ENCODE measurements at places on chromosomes 16 and 17.

DNA sequence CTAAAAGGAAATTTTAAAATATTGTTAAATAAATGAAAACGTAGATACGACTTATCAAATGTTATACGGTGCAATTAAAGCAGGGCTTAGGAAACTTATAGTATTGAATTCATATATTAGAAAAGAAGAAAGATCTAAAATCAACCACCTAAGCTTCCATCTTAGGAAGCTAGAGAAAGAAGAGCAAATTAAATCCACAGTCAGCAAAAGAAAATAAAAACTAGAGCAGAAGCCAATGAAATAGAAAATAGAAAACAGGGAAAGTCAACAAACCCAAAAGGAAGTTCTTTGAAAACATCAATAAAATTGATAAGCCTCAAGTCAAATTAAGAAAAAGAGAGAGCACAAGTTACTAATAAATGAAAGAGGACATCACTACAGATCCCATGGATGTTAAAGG, 74.6 kb upstream of the CACNG5 start:
- DNase-seq = no peak

GRCh38 chr16:48790151-48790550, 180.2 kb upstream of the N4BP1 start:
- DNase-seq = no peak

DNA sequence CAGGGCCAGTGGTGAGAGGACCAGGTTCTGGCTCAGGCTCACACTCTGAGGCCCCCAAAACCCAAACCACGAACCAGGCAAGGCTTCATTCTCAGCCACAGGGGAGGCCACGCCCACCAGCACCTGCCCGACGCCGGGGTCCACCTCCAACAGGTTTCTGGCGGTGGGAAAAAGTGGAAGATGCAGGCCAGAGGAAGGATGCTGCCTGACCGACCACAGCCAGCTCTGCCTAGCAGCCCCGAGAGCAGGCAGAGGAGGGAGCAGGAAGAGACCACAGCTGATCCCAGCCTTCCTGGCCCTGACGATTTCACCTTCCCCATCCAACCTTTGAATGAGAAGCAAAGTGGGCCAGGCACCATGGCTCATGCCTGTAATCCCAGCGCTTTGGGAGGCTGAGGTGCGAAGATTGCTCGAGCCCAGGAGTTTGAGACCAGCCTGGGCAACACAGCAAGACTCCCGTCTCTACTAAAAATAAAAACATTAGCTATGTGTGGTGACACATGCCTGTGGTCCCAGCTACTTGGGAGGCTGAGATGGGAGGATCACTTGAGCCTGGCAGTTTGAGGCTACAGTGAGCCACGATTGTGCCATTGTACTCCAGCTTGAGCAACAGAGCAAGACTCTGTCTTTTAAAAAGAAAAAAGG, 30.7 kb upstream of the SLC38A10 start:
- no peak for DNase-seq

GRCh38 chr16:19883296-19883965, 1.2 kb downstream of the GPRC5B start:
- DNase-seq = peak; percentile 90

DNA sequence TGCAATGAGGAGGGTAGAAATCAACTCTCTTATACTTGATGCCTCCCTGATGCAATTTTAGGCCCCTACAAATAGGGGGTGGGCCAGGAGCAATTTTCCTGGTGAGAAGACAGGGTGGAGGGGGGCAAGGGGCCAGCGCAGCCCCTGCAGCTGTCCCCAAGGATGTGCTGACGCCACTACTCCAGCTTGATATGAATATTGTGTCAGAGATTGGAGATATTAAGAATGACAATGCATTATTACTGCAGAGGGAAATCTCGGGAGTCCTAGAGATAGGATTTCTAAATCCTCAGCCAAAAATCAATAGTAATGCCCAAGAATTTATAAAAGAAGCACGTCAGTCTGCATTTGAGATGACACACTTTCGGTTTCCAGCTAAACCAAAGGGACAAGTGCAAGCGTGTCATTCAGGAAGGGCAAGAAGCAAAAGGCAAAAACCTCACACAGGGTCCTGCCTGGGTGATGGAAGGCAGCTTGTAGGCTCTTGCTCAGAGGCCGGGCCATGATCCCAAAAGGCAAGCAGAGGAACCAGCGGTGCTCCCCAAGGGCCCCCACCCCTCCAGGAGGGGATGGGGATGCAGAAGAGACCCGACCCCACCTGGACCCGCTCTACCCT, 178.8 kb downstream of the C16orf78 start:
- DNase-seq = no peak
